Naive thymus-derived CD4-positive, alpha-beta T cell (primary cell): ENCODE measurements at places on chromosomes 7 and 10.

DNA sequence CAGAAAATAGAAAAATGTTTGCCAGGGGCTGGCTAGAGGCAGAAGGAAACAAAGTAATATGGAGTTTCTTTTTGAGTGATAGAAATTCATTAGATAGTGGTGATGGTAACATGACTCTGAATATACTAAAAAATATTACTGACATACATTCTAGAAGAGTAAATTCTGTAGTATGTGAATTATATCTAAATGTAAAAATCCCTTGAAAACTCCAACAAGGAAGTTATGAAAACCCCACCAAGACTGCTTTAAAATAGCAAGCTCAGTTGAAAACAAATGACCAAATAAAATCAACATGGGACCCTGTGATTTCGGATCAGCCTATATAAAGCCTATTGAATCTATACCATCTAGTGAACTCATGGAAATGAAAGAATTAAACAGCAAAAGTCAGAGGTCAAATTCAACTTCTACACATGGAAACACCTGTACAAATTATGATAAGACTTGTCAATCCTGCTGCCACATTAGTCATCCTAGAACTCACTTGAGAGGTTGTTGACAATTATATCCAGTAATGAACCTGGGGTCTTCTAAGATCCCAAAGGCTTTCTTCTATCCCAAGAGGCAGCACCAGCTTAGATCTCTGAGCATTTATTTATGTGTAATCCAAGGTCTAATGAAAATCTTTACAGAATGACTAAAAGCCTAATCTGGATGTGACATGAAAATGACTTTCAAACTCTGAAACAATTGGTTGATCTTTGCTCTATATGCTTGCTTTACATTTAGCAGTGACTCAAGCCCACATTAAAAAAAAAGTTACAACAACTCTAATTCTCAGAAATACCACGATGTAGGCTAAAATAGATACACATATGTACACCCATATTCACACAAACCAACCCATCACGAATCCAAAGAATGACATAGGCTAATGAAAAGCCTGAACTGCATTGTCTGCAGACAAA, 59.3 kb downstream of the OSBPL3 start:
- no peak overlapping the region for H3K4me3 ChIP-seq
- H3K27ac ChIP-seq = no peak overlapping the region
- no peaks in the 10 kb centered on the region for H3K27me3 ChIP-seq
- DNase-seq = no peak

DNA sequence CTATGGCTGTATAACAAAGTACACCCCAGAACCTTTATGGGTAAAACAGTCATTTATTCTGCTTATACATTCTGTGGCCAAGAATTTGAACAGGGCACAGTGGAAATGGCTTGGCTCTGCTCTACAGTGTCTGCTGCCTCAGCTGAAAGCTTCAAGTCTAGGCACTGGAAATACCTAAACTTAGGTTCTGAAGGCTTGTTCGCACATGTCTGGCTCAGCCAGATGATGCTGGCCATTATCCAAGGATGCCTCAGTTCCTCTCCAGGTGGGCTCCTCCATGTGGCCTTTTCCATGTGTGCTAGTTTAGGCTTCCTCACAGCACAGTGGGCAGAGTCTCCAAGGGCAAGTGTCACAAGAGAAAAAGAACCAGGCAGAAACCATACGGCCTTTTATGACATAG, 76.8 kb downstream of the RALA start:
- H3K36me3 ChIP-seq = no peaks in the 10 kb centered on the region
- H3K4me3 ChIP-seq = no peak overlapping the region
- no peaks in the 10 kb centered on the region for H3K4me1 ChIP-seq

GRCh38 chr7:112580717-112581435, 100.1 kb downstream of the LSMEM1 start:
- H3K4me1 ChIP-seq = no peaks in the 10 kb centered on the region
- H3K27me3 ChIP-seq = no peaks in the 10 kb centered on the region
- H3K27ac ChIP-seq = no peak overlapping the region
- H3K4me3 ChIP-seq = no peak overlapping the region
- no peaks in the 10 kb centered on the region for H3K36me3 ChIP-seq

DNA sequence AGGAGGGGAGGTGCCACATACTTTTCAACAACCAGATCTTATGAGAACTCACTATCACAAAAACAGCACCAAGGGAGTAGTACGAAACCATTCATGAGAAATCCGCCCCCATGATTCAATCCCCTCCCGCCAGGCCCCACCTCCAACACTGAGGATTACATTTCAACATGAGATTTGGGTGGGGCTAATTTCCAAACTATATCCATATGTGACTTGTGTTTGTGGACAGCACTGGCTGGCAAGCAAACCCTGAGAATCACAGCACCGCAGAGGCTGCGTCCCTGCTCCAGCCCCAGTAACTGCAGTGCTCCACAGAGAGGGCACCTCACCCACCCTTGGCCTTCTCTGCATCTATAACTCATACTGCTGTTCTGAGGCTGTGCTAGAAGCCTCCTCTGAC, 211.2 kb upstream of the PODXL start:
- no peaks in the 10 kb centered on the region for H3K27me3 ChIP-seq
- no peak for DNase-seq
- H3K4me3 ChIP-seq = no peak overlapping the region

DNA sequence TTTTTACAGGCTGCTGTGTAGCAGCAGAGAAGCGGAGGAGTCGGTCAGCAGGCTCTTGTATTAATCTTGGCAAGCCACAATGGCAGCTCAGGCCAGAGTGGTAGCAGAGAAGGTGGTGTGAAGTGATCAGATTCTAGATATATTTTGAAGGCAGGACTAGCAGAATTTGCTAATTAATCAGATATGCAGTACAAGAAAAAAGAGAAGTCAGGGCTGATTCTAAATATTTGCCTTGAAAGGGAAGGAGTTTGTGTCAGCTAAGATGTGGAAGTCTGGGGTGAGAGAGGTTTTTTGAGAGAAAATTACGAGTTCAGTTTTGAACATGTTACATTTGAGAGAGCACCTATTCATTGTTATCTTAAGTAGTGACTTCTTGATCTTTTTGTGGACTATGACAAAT, 176.3 kb downstream of the WNT2 start:
- no peaks in the 10 kb centered on the region for H3K36me3 ChIP-seq
- DNase-seq = no peak
- H3K27me3 ChIP-seq = no peaks in the 10 kb centered on the region

GRCh38 chr7:107032720-107033438, 11.6 kb upstream of the PRKAR2B start:
- DNase-seq = no peak
- no peaks in the 10 kb centered on the region for H3K27me3 ChIP-seq
- H3K4me1 ChIP-seq = no peaks in the 10 kb centered on the region
- no peaks in the 10 kb centered on the region for H3K36me3 ChIP-seq
- H3K4me3 ChIP-seq = no peak overlapping the region

- DNase-seq = no peak
- no peak overlapping the region for H3K4me3 ChIP-seq
- no peak overlapping the region for H3K27ac ChIP-seq
- H3K27me3 ChIP-seq = no peaks in the 10 kb centered on the region
- no peaks in the 10 kb centered on the region for H3K4me1 ChIP-seq
Measured at GRCh38 chr10:53314876-53315275, 542.3 kb upstream of the MBL2 start.

- H3K4me1 ChIP-seq = no peaks in the 10 kb centered on the region
- no peaks in the 10 kb centered on the region for H3K36me3 ChIP-seq
- DNase-seq = no peak
- H3K27me3 ChIP-seq = no peaks in the 10 kb centered on the region
Measured at GRCh38 chr10:77524281-77524711, 113.3 kb downstream of the KCNMA1 start.

DNA sequence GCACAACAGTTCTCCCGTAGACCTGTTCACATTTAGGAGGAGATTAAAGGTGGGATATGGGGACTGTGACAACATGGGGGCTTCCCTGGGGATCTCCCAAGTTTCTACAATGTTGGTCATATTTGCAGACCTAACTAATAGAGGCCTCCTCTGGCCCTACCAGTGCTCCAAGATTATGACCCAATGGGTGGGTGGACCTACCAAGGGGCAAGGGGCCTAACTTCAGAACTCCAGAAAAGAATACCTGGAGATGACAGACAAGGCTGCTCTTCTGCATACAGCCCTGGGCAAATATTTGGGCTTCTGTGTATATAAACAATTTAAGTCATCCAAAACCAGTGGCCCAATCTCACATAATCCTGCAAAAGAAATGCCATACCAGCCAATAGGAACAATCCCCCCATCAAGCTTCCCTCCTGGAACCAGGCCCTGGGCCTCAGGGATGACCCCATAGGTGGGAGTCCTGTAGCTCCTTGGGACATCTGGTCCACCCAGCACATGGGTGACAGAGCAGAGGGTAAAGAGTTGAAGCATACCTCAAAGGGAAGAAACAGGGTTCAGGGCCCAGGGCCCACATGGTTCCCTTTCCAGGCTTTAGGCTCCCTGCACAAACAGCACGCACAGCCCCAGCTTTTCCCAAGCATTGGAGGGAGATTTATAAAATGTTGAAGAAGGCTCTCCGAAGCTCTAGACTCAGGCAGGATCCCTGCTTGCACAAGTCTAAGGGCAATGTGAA, 86.1 kb upstream of the CHST15 start:
- H3K27ac ChIP-seq = no peak overlapping the region
- H3K4me1 ChIP-seq = no peaks in the 10 kb centered on the region
- DNase-seq = no peak
- no peak overlapping the region for H3K4me3 ChIP-seq

GRCh38 chr10:131676800-131677421, 223.9 kb upstream of the PPP2R2D start:
- no peaks in the 10 kb centered on the region for H3K4me1 ChIP-seq
- DNase-seq = no peak
- no peak overlapping the region for H3K27ac ChIP-seq
- H3K4me3 ChIP-seq = no peak overlapping the region
- H3K27me3 ChIP-seq = no peaks in the 10 kb centered on the region

DNA sequence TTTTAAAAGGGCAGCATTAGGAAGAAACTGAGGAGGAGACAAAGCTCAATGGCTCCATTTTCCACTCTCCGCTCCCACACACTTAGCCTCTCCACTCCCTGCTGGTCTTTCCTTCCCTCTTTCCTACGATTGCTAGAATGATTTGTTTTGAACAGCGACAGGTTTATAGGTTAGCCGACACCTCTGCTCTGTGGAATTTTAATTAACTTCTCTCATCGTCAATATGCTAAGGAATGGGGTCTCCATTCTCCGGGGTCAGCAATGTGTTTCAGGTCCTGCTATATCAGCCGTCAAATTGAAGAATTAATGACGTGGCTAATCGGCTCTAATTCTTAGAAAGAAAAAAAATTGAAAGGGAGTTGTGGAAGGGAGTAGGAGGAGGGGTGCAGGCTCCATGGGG, 28.9 kb downstream of the FBXW4 start:
- no peaks in the 10 kb centered on the region for H3K4me1 ChIP-seq
- DNase-seq = no peak

GRCh38 chr10:26879744-26880143, 19.0 kb upstream of the ABI1 start:
- no peaks in the 10 kb centered on the region for H3K27me3 ChIP-seq
- no peak overlapping the region for H3K27ac ChIP-seq
- H3K4me3 ChIP-seq = no peak overlapping the region
- no peaks in the 10 kb centered on the region for H3K36me3 ChIP-seq
- no peaks in the 10 kb centered on the region for H3K4me1 ChIP-seq
- no peak for DNase-seq

DNA sequence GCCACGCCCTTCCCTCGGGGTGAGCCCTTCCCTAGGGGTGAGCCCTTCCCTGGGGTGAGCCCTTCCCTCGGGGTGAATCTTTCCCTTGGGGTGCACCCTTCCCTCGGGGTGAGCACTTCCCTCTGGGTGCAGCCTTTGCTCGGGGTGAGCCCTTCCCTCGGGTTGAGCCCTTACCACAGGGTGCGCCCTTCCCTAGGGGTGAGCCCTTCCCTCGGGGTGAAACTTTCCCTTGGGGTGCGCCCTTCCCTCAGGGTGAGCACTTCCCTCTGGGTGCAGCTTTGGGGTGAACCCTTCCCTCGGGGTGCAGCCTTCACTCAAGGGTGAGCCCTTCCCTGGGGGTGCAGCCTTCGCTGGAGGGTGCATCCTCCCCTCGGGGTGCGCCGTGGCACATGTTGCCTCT, 34.6 kb upstream of the INSIG1 start:
- no peaks in the 10 kb centered on the region for H3K27me3 ChIP-seq
- H3K36me3 ChIP-seq = no peaks in the 10 kb centered on the region
- H3K4me1 ChIP-seq = no peaks in the 10 kb centered on the region
- no peak overlapping the region for H3K27ac ChIP-seq

DNA sequence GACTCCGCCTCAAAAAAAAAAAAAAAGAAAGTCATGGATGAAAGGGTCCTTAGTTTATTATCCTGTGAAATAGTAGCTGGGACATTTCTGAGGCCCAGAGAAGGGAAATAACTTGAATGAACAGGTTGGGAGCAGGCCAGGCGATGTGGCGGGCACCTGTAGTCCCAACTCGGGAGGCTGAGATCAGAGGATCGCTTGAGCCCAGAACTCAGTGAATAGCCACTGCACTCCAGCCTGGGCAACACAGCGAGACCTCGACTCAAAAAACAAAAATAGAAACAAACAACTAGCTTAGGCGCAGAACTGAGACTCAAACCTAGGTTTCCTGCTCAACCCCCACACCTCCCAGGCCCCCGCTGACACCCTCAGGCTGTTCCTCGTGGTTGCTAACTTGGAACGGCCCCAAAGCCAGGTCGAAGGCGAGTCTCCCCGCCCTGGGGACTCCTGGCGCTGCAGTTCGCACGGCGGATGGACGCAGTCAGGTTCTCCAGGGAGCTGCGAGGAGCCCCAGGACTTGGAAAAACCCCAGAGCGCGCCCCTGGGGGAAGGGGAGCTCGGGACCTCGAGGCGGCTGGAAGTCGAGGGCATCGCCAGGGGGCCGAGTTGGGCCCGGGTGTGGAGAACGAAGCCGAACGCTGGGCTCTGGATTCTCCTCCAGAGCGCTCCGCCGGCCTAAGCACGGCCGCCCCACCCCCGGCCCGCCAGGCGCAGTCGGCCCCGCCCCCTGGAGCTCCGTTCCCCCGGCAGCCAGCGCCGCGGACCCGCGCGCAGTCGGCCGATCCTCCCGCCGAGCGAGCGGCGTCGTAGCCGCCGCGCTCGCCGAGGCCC, at the start of gene STOX1:
Gene STOX1, plus strand, starts transcription at position 768 of the 828 bp plus-strand sequence. CDS start 93 bp downstream, outside the sequence.
- no peaks in the 10 kb centered on the region for H3K27me3 ChIP-seq
- peak; percentile 57 for DNase-seq
- peak within 1 kb of the TSS; percentile 74 for H3K4me3 ChIP-seq
- peak within 1 kb of the TSS; percentile 61 for H3K27ac ChIP-seq

GRCh38 chr10:73838827-73839226, 27.4 kb upstream of the NDST2 start:
- H3K4me1 ChIP-seq = no peaks in the 10 kb centered on the region
- peaks cover 83% of the 10 kb centered on the region for H3K36me3 ChIP-seq
- DNase-seq = no peak
- no peaks in the 10 kb centered on the region for H3K27me3 ChIP-seq

GRCh38 chr10:127618797-127619196, 69.7 kb downstream of the NPS start:
- no peaks in the 10 kb centered on the region for H3K4me1 ChIP-seq
- no peak overlapping the region for H3K4me3 ChIP-seq
- no peaks in the 10 kb centered on the region for H3K27me3 ChIP-seq
- H3K27ac ChIP-seq = no peak overlapping the region

GRCh38 chr7:16524332-16524731, 2.3 kb upstream of the LRRC72 start:
- H3K4me1 ChIP-seq = no peaks in the 10 kb centered on the region
- H3K4me3 ChIP-seq = no peak overlapping the region
- no peaks in the 10 kb centered on the region for H3K27me3 ChIP-seq
- H3K27ac ChIP-seq = no peak overlapping the region
- DNase-seq = no peak
- no peaks in the 10 kb centered on the region for H3K36me3 ChIP-seq
